ENCODE measurements at places on chromosomes 11 and 22. TPM values are rescaled to one million over a fixed set of nuclear protein-coding genes. Genes with fewer than 3 reads are reported as not detected.
A peak's percentile ranks its signal among the peaks of the same experiment; 100 is the strongest.

Gene SULT4A1
- total RNA-seq: 1.3 TPM

Gene TRIM3
- total RNA-seq: 27.8 TPM

Gene TRIM48
- not detected for total RNA-seq

Gene SERPIND1
- total RNA-seq: 0.46 TPM

Gene RAG1
- 0.80 TPM for total RNA-seq

Gene OR8D1
- not detected for total RNA-seq

Gene CASP12
- 1.7 TPM for total RNA-seq

Gene AIP
- total RNA-seq: 68.1 TPM

Gene RAB36
- 5.0 TPM for total RNA-seq

Gene TUBA8
- 11.6 TPM for total RNA-seq

GRCh38 chr11:3962406-3962840, 107.0 kb downstream of the STIM1 start:
- no peak for DNase-seq

- DNase-seq: peak; percentile 77
Observed at GRCh38 chr11:130475426-130476053, 27.1 kb downstream of the ADAMTS15 start.

DNA sequence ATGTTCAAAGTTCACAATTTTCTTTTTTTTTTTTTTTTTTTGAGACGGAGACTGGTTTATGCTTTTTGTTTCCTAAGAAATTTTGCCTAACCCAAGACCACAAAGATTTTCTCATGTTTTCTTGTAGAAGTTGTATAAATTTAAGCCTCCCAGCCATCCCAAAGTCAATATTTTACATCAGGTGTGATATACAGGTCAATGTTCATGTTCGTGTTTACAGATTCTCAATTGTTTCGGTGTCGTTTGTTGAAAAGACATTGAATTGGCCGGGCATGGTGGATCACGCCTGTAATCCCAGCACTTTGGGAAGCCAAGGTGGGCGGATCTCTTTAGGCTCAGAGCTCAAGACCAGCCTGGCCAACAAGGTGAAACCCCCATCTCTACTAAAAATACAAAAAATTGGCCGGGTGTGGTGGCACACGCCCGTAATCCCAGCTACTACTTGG, 15.4 kb downstream of the FRMD8 start:
- no peak for DNase-seq

DNA sequence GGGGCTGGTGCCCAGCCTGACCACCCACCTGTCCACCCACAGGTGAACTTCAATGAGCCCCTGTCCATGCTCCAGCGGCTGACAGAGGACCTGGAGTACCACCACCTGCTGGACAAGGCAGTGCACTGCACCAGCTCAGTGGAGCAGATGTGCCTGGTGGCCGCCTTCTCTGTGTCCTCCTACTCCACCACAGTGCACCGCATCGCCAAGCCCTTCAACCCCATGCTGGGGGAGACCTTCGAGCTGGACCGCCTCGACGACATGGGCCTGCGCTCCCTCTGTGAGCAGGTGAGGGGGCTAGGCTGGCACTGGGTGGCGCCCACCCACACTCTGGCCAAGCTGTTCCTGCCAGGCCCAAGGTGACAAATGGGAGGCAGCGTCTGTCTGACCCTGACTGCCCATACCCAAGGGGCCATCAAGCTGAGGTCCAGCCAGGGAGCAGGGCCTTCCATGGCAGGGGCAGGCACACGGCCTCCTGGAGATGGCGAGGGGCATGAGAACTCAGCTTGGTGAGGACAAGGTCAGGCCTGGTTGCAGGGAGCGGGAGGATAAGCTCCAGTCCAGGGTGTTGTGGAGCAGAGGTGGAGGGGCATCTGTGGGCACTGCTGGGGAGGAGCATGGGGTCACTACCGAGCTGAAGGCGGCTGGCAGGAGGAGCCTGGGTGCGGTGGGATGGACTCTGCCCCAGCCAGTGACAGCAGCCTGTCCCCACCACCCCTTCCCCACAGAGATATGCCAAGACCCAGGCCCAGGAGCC, 77.7 kb downstream of the MORC2 start:
- no peak for DNase-seq

DNA sequence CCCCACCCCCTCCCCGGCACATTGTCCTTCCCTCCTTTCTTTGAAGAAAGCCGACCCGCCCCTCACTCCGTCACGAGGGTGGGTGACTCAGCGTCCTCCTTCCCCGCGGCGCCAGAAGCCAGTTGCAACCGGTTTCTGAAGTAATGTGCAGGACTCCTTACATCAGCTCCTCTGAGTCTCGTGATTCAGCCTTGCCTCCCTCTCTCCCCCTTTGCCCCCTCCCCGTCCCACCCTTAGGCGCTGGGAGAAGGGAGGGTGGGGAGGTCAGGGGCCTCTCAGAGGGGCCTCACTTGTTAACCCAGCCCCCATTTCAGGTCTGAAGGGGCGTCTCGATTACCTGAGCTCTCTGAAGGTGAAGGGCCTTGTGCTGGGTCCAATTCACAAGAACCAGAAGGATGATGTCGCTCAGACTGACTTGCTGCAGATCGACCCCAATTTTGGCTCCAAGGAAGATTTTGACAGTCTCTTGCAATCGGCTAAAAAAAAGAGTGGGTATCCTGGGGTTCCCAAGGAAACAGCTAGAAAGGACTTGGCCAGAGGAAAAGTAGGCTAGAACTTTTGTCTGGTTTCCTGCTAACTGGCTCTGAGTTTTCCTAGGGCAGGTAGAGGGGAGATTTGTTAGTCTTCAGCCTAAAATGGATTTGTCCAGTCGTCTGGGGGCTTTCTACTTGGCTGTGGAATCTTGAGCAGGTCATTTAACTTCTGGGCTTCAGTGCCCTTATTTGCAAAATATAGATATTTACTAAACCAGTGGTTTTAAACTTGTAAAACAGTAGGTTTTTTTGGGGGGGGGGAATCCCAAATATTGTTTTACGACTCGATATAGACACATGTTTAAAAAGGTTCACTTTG, 1.1 kb downstream of the SLC3A2 start:
- peak; percentile 99 for DNase-seq

- peak; percentile 83 for DNase-seq
Observed at GRCh38 chr11:44016546-44017442, 31.0 kb upstream of the ACCSL start.

DNA sequence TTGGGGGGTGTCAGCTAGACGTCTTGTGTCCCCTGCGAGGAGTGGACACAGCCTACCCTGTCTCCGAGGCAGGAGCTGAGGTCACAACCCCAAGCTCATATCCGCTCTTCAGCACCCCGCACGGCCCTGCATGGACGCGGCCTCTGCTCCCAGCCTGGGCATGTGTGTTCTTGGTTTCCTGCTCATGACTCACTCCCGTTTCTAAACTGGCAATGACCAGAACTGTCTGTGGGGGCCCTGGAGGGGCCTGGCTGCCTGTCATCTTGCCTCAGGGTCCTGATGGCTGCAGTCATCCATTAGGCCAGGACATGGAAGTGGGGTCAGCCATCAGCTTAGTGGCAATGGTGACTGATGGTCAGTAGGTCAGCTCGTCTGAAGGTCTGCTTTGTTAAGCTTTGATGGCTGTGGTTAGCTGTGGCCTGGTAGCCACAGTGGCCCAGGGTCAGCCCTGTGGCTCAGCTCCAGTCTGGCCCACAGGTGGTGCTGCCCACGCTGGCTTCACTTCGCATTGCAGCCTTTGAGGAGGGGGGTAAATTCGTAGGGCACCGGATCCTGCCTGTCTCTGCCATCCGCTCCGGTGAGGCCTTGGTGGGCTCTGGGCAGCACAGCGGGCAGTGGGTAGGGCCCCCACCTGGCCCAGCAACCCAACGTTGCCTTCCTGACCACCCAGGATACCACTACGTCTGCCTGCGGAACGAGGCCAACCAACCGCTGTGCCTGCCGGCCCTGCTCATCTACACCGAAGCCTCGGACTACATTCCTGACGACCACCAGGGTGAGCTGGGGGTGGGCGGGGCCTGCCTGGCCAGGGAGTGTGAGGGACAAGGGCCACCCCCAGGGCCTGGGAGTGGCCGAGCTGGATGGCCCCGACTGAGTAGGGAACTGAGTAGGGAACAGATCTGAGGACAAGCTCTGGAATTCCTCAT, 12.0 kb downstream of the PLCB3 start:
- no peak for DNase-seq

- DNase-seq: no peak
Observed at GRCh38 chr22:28716686-28717085, 24.9 kb downstream of the CHEK2 start.

DNA sequence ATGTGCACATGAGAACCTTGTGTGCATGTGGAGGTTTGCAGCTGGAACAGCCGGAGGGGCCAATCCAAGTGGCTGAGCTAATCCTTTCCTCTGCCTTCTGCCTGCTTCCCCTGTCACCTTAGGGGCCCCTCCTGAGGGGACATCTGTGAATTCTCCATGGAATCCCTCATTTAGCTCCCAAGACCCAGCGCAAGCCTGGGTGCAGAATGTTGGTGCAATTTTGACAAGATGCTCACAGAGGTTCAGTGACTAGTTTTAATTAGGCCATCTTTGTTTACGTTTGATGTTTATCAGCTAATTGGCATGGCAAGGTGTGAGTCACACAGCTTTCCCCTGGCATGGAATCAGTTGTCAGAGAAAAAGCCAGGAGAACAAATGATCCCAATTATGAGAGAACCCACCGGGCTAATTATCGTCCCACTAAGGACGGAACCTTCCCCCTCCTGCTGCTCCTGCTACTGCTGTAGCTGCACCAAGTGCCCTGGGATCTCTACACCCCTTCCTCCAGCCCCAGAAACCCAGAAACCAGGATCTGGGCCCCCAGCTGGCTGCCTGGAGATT, 63.6 kb upstream of the PAX6 start:
- DNase-seq: no peak

DNA sequence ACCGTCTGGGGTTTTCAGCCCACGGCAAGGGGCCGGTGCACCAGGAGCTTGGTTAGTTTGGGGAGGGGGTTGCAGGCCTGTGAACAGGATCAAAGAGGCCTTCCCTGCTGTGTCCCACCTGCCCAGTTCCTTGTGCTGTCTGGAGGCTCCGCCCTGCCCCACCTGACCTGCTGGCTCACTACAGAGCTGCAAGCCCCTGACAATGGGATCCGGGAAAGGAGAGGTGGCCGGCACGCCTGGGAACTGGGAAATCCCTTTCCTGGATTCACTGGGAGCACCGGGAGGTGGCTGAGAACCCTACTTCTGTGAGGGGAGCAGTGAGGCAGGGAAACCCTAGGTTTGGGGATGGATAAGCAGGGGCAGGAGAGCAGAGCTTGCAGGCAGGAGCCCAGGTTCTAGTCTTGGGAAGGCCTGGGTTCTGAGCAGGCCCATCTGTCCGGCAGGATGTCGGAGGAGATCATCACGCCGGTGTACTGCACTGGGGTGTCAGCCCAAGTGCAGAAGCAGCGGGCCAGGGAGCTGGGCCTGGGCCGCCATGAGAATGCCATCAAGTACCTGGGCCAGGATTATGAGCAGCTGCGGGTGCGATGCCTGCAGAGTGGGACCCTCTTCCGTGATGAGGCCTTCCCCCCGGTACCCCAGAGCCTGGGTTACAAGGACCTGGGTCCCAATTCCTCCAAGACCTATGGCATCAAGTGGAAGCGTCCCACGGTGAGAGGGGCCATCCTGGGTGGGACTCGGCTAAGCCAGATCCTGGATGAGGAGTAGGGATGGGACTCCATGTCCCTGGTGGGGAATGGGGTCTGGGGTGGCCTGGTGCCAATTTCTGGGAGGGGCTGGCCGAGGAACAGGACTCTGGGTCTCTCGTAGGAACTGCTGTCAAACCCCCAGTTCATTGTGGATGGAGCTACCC, 786 bp downstream of the CAPN1 start:
- no peak for DNase-seq

DNA sequence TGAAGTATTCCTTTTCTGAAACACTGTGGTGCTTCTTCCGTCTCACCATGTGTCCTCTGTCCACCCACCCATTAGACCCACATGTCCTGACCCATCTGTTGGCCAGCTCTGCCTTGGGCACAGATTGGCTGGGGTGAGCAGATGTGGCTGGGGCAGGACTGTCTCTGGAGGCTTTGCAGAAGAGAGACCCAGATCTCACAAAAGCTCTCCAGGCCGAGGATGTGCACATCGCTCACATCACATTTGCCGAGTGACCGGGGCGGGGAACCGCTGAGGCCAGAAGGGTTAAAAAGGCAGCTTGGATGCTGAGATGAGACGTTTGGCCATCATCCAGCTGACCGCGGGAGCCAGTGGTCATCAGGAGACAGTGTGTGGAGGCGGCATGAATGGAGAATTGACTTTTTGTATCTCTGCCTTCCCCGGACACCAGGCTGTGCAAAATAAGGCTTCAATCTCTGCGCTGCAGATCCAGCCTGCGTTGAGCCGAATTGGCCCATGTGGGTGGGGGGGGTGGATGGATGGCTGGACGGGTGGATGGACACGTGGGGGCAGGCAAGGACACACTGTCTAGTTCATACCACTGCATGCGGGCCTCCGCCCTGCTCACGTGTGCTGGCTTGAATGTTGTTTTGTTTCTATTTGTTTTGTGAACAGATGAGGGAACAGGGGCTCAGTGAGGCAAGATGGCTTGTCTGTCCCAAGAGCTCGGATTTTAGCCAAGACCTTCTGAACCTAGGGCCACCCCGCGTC, 6.1 kb downstream of the IFITM10 start:
- DNase-seq: no peak

- DNase-seq: no peak
Observed at GRCh38 chr22:42630901-42631602, 9.3 kb downstream of the ATP5MGL start.

DNA sequence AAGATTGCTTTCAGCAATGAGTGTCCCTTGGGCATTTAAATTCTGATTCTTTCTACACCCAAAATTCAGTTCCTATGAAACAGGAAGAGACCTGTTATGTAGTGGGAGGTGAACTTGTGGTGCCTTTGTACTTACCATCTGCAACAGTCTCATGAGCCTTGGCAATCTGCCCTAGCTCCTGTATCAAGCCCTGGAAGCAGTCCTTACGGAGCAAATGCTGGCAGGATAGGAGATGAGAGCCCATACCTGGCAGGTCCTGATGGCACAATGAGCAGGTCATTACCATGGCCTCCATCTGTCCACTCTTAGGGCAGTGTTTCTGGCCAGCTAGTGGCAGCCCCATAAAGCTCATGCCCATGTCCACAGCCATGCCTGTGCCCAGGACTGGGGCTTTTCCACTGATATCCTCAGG, 10.8 kb downstream of the TRIM66 start:
- no peak for DNase-seq

DNA sequence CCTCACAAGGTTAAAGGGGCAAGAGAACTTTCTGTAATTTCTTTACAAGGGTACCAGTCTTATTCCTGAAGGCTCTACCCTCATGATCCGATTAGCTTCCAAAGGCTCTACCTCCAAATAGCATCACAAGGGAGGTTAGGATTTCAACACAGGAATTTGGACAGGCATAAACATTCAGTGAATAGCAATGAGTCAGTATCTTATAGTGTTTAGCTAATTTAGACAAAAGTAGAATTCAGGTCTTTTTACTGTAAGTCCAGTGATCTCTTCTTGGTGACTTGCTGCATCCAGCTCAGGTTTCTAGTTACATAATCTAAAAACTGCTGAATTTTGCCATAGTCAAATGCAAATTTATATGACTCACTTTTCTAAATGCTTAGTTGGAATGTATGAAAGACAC, 1995.6 kb upstream of the RAG2 start:
- no peak for DNase-seq

Data from esophagus muscularis mucosa (tissue), 4 donors.